Esophagus muscularis mucosa (tissue), 4 donors: ENCODE measurements at places on chromosomes 2 and 18. TPM values are rescaled to one million over a fixed set of nuclear protein-coding genes. Genes with fewer than 3 reads are reported as not detected.

- DNase-seq, result no peak
Observed at GRCh38 chr2:31386648-31387047, 27.9 kb downstream of the XDH start.

GRCh38 chr2:36497570-36498163 lies 100.3 kb downstream of the FEZ2 start:
- DNase-seq, result no peak

DNA sequence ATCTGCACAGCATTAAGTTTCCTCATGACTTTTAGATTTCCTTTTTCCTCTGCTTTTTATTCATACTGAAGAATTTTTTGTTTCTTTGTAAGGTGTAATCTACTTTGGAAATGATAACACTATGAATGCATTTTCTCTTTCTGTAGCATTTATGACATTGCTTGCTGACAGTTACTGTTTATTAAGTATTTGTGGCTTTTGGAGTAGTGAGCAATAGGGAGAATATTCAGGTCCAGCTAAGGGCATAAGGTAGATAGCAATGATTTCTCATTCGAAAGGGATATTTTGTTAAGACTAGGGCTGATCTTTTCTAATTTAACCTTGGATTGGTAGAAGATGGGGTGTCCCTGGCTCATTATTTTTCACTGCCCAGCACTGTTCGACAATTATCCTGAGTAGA lies 80.3 kb downstream of the XRCC5 start:
- DNase-seq, result no peak

DNA sequence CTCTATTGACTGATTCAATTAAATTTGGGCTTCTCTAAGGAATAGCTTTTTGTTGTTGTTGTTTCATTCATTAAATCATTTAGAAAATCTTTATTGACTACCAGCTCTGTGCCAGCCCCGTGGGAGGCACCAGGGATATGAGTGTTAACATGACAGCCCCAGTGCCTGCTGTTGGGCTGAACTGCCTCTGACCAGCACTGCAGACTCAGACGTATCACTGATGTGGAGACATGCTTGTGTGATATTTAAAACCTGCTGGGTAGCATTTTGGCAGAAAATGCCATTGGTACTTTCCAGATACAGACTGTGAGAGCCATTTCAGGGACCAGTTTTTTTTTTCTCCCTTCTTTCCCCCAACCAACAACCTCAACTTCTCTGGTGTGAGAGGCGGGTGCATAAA lies 38.6 kb upstream of the KCNF1 start:
- DNase-seq, result no peak

DNA sequence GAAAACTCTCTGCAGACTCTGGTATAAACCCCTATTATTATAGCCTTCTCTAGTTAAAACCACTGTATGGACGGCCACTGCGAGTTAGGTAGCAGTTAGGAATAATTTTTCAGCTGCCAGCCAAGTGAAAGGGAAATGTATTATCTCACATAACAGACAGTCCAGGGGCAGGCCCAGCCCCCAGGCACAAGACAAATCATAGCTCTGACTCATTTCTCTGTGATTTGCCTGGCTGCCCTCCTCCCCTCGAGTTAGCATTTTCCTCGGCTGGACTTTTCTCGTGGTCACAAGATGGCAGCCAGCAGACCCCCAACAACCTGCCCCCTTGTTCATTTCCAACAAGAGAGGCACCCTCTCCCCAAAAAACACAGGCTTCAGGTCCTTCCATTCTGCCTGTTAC lies 10.5 kb downstream of the VIT start:
- no peak for DNase-seq

DNA sequence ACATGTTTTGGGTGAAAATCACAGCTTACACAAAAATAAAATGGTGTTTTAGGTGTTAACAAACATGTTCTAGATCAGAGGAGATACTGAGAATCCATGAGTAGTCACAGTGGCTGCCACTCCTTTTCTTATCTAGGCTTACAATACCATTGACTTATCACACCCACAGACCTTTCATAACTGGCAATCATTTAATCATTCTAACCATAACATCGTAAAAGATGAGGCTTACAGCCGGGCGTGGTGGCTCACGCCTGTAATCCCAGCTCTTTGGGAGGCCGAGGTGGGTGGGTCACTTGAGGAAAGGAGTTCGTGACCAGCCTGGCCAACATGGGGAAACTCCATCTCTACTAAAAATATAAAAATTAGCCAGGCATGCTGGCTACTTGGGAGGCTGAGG lies 18.8 kb upstream of the SERPINB5 start:
- DNase-seq, result peak; percentile 31

- DNase-seq, result no peak
Observed at GRCh38 chr2:240319855-240320203, 115.6 kb upstream of the GPC1 start.

GRCh38 chr2:100178085-100178788 lies 35.8 kb upstream of the AFF3 start:
- DNase-seq, result peak; percentile 77

DNA sequence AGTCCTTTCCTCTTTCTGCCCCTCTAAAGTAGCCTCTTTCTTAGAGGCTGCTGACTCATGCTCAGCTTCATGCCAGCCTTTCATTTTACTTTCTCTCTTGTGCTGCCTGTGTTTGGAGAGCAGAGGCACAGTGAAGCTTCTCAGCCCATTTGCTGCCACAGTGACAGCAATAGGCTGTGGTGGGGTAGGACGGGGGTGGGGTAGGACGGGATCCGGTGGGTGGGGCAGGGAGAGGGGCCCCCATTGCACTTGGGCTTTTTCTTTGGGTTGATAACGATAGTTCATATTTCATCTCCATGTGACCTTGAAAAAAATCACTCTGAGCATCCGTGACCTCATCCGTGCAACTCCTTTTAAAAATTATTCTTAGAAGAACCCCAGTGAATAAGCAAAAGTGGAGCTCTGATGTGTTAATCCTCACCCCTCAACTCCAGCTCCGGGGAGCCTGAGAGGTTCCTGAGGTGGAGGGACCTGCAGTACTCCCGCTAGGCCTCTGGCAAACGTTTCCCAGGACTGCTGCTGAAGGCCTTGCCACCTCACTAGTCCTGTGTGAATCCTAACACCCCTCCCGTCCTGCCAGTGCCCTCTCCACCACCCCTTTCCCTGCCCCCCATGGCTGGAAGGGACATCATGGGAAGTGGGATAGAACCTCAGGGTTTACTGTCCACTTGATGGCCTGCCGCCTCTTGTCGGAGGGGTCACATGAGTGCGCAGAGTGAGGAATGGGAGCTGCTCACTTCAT lies 70.8 kb downstream of the INPP4A start:
- peak; percentile 60 for DNase-seq

- DNase-seq, result no peak
Observed at GRCh38 chr2:48161628-48162027, 255.3 kb upstream of the FBXO11 start.

The FOXI3 gene
- not detected for total RNA-seq

The SLC14A1 gene
- total RNA-seq, result 1.6 TPM

The KIAA2012 gene
- total RNA-seq, result not detected

The C2orf42 gene
- total RNA-seq, result 16.7 TPM
